ENCODE measurements at places on chromosomes 5 and 9.

DNA sequence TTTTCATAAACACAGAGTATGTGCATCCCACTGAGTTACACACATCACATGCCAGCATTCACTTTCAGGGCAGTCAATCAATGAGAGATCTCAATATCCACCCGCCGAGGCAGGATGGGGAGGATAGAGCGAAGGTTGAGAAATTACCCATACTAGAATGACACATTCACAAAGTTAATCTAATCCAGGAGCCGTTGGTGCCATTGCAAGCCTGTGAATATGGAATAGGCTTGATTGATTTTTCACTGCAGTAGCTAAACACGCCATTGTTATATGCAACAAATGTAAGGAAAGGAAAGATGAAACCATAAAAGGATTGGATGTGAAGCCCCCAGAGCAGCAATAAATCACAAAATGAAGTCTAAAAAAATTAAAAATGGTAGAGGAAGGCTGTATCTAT is 167.9 kb upstream of the GPR151 start:
- DNase-seq: no peak

DNA sequence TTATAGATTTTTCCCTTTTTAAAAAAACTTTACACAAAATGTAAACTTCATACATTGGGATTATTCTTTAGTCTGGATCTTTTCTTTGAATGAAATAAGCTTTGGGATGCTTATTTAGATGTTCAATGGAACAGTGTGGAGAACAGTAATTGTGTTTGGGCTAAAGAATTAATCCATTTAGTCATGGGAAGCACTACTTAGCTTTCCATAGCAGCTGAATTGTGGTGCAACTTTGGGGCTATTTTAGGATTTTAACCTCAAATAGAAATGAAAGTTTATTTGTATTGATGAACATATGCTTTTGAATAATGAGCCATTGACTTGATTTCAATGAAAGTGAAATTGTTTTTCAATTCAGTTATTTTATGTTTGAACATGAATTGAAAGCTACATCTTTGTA is 72.4 kb downstream of the ZCCHC7 start:
- DNase-seq: no peak

DNA sequence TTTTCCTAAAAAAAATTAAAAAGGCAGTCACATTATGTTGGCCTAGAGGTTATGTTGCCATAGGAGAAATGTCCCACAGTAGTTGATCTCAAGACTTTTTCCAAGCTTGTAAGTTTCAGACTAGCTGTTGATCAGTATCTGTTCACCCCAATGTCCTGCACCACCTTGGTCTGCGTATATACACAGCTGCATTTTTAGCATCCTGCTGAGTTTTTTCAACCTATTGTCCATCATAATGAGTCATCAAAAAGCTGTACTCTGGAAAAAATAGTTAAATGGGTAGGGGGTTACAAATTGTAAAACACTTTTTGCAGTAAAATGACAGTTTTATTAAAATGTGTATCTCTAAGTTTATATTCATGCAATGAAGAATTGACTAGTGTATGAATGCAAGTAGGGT is 53.2 kb upstream of the TMEM171 start:
- no peak for DNase-seq

DNA sequence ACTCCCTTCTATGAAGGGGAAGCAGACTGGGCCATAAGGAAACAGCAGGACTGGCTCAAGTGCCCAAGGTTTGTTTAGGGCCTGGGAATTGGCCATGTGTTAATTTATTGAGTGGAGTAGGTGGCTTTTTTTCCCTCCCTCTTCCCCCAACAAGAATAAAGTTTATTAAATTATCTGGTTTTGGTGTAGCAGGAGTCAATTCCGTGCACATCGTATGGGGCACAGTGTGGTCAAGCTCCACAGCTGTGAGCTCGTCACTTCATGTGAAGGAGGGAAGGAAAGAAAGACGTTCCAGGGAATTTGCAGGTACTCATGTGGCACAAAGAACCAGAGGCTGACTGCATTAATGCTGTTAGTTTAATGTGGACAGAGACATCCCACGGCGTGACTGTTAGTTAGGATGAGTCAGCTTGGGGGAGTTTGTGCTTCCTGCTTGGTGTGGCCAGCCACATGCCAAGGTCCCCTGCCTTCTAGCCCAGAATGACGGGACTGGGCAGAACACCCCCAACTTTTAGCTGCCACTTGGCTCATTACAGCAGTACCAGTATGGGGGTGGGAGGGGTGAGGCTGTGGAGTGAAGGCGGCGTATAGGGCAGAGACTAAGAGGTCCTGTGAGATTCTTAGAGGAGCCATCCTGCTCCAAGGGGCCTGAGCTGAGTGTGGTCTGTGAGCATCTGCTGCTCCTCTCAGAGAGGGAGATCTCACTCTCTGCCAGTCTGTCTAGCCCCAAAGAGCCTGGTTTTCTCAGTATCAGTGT is 33.2 kb downstream of the CSF1R start:
- DNase-seq: no peak

DNA sequence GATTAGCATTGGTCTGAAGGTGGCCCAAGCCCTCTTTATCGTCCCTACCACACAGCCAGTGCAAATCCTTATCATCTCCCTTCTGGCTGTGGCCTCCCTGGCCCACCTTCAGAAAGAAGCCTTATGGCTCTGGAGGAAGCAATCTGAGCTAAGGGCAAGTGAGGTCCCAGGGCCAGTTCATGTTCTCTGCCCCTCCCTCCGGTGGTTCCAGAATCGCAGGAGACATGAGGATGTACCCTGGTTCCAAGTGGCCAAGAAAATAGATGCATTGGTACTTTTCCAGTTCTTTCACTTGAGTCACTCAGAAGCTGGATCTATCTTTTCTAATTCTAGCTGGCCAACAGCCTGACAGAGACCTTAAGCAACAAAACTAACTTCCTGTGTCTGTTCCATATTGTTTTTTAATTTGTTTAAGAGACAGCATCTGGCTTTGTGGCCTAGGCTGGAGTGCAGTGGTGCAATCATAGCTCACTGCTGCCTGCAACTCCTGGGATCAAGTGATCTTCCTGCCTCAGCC is 60.7 kb downstream of the LHFPL2 start:
- DNase-seq: no peak

- DNase-seq: no peak
These were observed 76.1 kb upstream of the OTULINL start for GRCh38 chr5:14505310-14506139.

DNA sequence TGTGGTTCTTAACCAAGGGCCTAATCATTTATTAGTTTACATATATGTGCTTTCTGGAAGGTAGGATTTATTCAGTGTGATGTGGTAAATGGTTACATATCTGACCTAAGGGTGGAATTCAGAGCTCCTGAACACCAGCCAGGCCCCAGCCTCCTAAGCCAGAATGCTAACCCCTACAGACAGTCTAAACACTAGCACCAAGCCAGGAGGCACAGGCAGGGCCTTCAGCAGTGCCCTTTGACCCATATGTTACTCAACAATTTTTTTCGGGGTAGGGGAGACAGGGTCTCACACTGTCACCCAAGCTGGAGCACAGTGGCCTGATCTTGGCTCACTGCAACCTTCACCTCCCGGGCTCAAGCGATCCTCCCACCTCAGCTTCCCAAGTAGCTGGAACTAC is 40.3 kb downstream of the PRKACG start:
- DNase-seq: no peak

DNA sequence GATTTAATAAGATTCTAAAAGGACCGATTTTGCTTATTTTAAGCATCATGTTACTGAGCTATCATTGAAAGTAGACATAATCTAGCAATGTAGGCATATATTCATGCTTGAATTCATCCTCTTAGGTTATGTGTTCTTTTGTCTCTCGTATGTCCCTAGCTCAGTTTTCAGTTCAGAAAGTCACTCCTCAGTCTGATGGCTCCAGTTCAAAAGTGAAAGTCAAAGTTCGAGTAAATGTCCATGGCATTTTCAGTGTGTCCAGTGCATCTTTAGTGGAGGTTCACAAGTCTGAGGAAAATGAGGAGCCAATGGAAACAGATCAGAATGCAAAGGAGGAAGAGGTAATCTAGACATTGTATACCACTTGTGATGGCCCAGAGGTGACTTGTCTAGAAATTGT is 39.2 kb downstream of the HSPA4 start:
- DNase-seq: no peak

DNA sequence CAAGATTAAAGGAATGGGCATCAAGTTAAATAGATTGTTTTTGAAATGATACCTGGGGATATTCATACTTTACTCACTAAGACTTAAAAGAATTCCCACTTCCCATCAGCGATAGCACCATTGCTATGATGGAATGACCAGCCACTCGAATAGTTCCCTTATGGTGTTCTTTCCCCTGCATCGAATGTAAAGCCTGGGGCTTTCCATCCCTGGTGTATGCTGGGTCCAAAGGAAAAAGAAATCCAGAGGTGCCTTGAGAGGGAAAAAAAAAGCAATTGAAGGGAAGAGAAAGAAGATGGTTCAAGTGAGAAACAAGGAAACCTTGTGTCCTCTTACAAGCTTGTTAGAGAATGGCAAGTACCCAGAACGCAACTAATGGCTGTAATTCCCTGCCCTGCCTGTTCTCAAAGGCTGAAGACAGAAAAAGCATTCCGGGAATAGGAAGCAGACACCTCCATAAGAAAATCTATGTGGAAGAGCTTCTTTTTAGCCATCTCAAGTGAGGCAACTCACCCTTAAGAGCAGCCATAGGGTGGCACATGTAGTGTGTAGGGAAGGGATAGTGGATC is 351.1 kb upstream of the DAB2 start:
- DNase-seq: no peak

DNA sequence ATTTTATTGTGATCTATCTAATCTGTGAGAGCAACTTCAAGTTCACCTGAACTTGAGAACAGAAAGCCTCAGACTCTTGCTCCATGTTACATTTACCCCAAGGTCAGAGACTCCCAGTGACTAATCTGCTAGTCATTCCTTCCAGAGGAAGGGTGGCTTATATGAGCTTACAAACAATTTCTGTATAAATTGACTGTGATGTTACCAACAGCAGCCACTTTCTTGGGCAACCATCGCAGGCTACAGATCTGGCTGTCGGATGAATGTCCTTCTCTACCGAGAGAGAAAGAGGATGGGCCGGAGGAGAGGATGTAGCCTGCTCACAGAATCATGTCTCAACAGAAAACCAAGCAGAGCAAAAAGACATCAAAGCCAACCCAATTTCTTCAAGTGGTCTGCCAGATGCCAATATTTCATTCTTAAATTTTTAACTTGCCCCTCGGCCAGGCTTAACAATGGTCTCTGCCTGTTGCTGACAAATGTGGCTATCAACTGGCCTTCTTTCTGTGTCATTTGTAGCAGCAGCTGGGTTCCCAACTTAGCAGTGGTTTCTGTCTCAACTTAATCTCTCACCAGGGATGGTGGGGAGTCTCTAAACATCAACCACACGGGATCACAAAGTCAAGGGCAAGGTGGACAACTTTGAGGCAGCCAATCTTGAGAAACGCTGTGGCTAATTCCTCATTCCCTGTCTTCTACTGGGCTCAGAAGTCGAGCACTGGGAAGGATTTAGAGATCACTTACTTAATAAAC is 81.3 kb downstream of the RAPGEF1 start:
- DNase-seq: no peak

- no peak for DNase-seq
These were observed 18.3 kb upstream of the IRX4 start for GRCh38 chr5:1901061-1901460.

GRCh38 chr5:176886336-176887251 is 12.6 kb downstream of the HK3 start:
- DNase-seq: no peak

DNA sequence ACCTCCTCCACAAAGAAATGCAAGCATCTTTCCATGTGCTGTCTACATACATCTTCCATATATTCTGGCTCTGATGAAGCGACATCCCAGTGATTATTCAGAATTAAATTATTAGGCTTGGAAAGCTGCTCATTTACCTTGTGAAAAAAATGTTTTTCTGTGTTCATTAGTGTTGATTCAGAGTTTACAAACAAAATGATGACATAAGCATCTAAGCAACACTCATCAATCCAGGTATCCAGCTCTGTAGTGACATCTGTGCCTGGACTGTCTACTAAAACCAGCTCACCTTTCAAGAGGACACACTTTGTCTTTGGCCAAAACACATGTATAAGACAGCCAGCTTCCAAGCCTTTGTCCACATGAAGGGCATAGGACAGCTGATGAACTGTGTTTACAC is 51.1 kb upstream of the SPATA31C2 start:
- DNase-seq: no peak

GRCh38 chr5:134124289-134125038 is 10.0 kb downstream of the TCF7 start:
- DNase-seq: no peak

DNA sequence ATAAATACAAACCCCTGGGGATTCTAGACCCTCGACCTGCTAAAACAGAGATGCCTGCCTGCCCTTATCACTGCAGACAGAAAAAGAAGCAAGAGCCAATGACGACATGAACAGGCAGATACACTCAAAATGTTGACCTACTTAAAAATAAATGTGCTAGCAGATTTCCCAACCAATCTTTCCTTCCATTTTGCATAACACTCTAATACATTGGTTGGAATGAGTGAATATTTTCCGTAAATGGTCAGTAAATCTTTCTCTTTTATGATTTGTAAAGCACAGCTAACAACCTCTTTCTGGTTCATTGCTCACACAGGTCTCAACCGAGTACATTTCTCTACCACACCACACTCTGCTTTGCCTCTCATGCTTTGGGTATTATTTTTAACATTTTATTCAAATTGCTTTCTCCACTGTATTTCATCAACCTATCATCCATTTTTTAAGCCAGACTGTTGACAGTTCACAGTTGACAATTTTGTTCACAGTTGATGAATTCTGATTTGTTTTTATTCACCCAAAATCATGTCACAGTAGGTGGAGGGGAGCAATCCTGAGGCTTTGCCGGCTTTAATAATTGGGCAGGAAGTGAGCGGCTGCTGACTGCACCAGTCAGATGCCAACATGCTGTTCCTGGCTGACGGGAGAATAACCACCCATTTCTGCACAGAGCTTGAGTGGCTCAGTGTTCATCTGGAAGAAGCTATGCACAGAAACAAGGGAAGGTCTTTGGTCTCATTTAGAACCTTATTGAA is 426.6 kb downstream of the SPOCK1 start:
- no peak for DNase-seq

- no peak for DNase-seq
These were observed 71.5 kb downstream of the GADD45G start for GRCh38 chr9:89676281-89676680.

GRCh38 chr9:126147186-126147935 is 179.3 kb upstream of the MVB12B start:
- no peak for DNase-seq

- DNase-seq: no peak
These were observed 1.1 kb downstream of the LURAP1L start for GRCh38 chr9:12775679-12776512.

DNA sequence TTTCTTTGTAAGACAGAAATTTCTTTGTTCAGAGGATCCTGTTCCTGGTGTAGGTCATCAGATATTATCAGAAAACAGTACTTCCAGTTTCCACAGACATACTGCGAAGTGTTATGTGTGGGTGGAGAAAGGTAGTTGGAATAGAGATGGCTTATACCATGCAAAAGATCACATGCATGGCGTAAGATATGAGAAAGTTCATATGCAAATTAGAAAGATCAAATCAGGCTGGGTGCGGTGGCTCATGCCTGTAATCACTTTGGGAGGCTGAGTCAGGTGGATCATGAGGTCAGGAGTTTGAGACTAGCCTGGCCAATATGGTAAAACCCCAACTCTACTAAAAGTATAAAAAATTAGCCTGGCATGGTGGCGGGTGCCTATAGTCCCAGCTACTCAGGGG is 65.2 kb upstream of the GLIS3 start:
- DNase-seq: peak; percentile 23
